ENCODE measurements at places on chromosomes 11 and 22.

DNA sequence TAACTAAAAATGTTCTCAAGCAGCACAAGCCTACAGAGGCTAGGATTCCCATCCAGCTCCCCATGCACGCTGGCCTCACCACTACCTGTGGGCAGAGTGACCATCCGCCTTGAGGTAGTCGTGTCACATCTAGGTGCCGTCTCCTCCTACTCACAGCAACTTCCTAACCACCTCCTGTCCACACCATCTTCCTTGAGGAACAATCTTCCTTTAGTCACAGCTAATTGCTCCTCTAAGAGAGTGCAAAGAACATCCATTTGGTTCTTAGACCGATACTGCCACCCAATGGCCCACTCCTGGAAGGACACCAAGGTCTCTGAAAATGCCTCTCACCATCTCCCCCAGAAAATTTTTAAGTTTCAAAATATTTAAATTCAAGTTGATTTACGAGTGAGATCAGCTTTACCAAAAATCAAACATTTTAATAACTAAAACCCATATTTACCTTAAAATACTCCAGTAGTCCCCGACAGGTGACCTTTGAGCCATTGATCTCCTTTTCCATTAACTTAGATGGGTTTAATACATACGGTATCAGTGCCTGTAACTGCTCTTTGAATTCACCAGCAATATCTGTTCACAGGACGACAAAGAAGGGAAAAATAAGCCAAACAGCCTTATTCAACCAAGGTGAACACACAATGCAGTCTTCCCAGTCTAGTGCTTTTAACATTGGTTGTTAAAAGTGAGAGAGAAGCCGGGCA lies 21.7 kb upstream of the PLAAT3 start:
- DNase-seq, result no peak

GRCh38 chr11:1640076-1640946 lies 10.7 kb downstream of the KRTAP5-5 start:
- DNase-seq, result no peak

DNA sequence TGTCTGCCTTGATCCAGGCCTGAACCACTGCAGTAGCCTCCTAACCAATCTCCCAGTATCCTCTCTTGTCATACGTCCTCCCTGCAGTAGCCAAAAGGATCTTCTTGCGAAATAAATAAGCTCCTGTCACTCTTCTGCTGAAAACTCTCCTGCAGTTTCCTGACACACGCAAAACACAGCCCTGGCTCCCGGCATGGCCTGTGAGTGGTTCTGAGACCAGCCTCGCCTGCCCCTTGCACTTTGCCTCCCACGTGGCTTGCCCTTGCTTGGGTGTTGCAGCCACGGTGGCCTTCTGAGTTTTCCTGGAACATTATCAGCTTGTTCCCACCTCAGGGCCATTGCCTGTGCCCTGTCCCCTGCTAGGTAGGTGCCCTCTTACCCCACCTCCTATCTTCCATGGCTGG lies 7.2 kb downstream of the ZC3H7B start:
- DNase-seq, result no peak

DNA sequence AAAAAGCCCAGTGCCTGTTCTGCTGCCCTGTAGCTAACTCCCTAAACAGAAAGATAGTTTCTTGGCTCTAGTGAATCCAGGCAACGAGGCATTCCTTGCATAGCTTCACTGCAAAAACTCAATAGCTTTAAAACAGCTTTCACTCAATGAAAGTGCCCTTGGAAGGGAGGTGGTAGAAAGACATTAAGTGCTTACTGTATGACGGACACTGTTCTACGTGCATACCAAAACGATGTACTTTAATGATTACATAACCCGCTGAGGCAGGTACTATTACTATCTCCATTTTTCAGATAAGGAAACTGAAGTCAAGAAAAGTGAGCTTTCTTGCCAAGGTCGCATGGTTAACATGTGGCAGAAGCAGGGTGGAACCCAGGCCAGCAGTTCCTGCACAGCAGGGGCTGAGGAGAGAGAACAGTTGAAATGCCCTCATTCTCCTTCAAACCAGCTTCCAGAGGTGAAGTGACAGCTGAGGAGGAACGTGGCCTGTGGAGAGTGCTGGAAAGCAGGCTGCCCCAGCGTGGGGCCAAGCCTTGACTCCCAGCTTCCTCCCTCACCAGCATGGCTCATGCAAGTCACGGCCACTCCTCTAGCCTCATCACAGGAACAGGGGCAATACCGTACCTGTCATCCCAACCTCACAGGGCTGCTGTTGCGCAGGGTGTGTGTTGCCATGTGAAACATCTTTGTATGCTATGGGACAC lies 227.5 kb upstream of the NARS2 start:
- no peak for DNase-seq

GRCh38 chr11:96113193-96113681 lies 189.3 kb upstream of the MTMR2 start:
- no peak for DNase-seq

DNA sequence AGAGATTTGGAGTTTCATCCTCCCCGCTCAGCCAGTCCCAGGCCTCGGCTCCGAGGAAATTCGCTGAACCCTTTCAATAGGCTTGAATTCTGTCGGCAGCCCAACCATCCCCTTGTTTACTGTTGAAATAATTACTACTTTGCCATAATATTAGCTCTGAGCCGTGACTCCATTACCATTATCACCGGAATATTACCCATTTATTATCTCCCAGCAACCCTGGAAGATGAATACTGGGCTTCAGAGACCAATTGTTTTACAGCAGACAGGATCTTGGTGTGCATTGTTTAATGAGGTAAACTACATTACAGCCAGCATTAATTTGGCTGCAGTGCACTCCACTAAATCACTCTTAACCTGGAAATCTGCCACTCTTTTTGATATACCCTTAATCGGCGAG lies 867.4 kb downstream of the NTM start:
- no peak for DNase-seq

DNA sequence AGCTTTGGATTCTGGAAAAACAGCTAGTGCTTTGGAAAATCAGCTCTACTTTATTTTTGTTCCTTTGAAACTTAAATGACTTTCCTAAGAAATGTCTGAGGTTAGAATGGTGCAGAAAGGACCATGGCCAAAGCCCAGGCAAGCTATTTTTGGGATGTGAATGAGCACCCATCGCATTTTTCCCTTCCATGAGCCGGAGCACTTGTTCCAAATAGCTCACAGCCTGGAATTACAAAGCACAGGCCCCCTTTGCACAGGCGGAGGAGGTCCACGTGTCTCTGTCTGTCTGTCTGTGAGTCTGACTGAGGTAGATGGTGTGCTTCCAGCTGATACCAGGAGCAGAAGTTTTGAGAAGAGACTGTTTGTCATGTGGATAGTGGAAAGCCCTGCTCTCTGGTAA lies 50.7 kb downstream of the MICAL2 start:
- DNase-seq, result no peak

DNA sequence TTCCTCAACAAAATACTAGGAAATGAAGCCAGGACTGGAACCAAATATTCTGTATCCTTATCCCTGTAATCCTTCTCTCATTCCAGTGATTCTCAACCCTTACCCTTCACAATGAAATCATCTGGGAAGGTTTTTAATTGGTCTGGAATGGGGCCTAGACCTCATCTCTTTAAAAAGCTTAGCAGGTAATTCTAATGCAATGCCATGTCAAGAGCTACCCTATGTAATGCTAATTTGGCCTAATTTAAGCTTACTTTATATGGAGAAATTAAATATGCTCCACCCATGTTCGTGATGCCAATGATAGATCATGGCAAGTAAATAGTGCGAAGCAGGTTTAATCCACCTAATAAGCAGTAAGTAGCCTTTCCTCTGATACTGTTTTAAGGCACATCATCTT lies 101.7 kb downstream of the SGSM3 start:
- no peak for DNase-seq
